Small intestine (tissue), 16 donors: ENCODE measurements at places on chromosomes 3 and 15.

- H3K27ac ChIP-seq, result no peak overlapping the region
- H3K27me3 ChIP-seq, result no peaks in the 10 kb centered on the region
- H3K4me3 ChIP-seq, result no peak overlapping the region
- H3K4me1 ChIP-seq, result no peaks in the 10 kb centered on the region
Observed at GRCh38 chr15:58419803-58420524, 11.8 kb upstream of the LIPC start.

DNA sequence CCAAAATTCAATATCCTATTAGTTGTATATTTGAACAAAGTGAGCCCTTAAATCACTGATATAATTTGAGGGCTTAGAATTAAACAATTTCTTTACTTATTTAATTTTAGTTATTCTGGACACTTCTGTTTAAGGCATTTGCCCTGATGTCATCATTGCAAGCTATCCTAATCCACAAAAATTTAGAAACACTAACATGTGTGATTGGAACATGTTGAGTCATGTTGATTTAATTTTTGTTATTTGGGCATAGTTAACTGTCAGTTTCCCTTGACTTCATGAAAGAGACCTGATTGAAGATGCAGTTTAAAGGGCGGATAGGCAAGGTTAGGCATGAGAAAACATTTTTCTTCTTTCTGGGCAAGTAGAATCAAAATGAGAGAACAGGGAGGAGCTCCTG lies 682.6 kb downstream of the ROBO1 start:
- no peaks in the 10 kb centered on the region for H3K27me3 ChIP-seq
- DNase-seq, result no peak
- no peaks in the 10 kb centered on the region for H3K4me1 ChIP-seq

GRCh38 chr3:58638591-58638990 lies 28.0 kb downstream of the FAM3D start:
- no peaks in the 10 kb centered on the region for H3K4me1 ChIP-seq
- no peaks in the 10 kb centered on the region for H3K27me3 ChIP-seq
- H3K27ac ChIP-seq, result no peak overlapping the region
- no peaks in the 10 kb centered on the region for H3K36me3 ChIP-seq

DNA sequence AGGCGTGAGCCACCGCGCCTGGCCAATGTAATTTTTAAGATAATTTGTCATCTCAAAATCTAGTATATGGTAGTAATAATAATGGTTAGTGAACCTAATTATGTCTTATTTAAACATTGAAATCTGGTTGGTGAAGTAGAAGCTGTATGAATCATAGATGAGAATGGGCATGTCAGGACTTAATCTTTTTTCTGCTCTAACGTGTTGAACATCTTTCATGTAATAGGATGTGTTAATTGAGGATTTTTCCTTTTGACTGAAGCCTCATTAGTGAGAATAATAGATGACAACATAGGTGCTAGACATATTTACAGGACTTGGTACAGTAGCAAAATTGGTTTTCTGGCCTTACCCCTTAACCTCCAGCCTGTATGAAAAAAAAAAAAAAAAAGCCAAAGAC lies 835.6 kb downstream of the IGSF11 start:
- H3K27ac ChIP-seq, result no peak overlapping the region
- no peaks in the 10 kb centered on the region for H3K4me1 ChIP-seq
- H3K4me3 ChIP-seq, result no peak overlapping the region
- DNase-seq, result no peak

DNA sequence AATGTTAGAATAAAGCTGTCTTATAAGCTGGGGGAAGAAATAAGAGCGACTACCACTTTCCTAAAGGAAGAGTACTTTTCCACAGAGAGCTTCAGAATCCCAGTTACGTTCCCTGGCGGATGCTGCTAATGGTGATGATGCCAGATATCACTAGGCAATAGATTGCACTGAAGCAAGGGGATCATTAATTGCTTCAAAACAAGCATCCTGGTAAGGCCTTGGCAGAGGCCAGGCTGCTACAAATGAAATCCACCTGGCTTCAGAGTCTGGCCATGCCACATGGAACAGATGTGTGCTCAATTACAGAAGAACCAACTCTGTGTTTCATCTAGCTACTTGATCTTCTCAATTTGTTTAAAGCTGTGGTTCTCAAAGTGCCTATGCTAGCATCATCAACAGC lies 129.2 kb upstream of the IL12A start:
- no peak overlapping the region for H3K4me3 ChIP-seq
- no peaks in the 10 kb centered on the region for H3K27me3 ChIP-seq
- DNase-seq, result no peak
- H3K4me1 ChIP-seq, result no peaks in the 10 kb centered on the region
- no peak overlapping the region for H3K27ac ChIP-seq
- H3K36me3 ChIP-seq, result no peaks in the 10 kb centered on the region

- no peak overlapping the region for H3K4me3 ChIP-seq
- no peak overlapping the region for H3K27ac ChIP-seq
- H3K27me3 ChIP-seq, result no peaks in the 10 kb centered on the region
Observed at GRCh38 chr3:85270488-85270887, 311.7 kb downstream of the CADM2 start.

- no peaks in the 10 kb centered on the region for H3K36me3 ChIP-seq
- H3K4me3 ChIP-seq, result no peak overlapping the region
- no peaks in the 10 kb centered on the region for H3K4me1 ChIP-seq
- H3K27me3 ChIP-seq, result no peaks in the 10 kb centered on the region
Observed at GRCh38 chr3:191721990-191722389, 261.0 kb downstream of the PYDC2 start.

- no peaks in the 10 kb centered on the region for H3K36me3 ChIP-seq
- no peaks in the 10 kb centered on the region for H3K27me3 ChIP-seq
- no peak overlapping the region for H3K4me3 ChIP-seq
Observed at GRCh38 chr3:28840976-28841376, 439.9 kb upstream of the RBMS3 start.

DNA sequence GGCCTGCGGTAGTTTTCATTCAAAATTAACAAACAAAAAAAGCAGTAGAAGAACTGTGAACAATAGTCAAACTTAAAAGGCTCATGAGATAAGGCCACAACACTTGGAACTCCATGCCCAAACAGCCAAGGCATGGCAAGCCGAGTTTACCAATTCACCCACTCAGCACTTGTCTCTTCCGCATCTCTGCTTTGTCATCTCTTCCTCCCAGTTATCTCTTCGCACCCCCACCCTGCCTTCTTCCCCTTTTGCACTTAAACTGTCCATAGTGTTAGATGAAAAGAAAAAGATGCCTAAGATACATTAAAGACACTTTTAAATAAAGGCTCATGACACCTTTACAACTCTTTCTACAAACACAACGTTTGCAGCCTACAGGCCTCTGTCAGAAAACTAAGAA lies 11.1 kb downstream of the TLE3 start:
- no peak for DNase-seq
- H3K4me3 ChIP-seq, result no peak overlapping the region
- no peak overlapping the region for H3K27ac ChIP-seq
- peaks cover 24% of the 10 kb centered on the region for H3K36me3 ChIP-seq

GRCh38 chr15:56996746-56997470 lies 78.5 kb downstream of the TCF12 start:
- no peak overlapping the region for H3K27ac ChIP-seq
- no peak for DNase-seq

DNA sequence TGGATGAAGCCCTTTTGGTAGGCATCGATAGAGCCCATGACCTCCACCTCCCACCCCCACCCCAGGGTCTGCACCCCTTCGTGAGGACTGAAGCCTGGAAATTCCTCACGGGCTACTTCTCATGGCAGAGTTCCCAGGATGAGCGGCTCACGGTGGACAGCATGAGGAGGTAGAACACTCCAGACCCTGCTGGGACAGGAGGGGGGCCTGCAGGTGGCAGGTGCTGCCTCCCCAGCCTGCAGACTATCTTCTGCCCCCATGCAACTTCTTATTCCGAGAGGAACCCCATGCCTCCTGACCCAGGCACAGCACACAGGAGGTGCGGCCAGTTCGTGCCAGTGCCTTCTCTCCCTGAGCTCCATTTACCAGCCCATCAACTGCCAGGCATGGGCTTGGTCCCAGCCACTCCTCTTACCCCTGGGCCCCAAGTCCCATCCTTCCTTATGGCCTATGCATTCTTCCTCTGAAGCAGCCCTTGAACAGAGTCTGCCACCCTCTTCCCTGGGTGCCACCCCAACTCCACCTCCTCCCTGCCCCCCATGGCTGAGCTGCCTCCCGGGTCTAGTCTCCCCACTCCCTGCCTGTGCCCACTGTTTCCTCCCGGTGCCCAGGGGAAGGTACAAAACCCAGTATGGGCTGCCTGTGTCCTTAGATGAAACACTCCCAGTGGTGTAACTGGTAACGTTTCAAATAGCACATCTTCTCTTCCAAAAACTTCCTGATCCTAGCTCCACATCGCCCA lies 8.4 kb downstream of the TBC1D21 start:
- H3K27me3 ChIP-seq, result no peaks in the 10 kb centered on the region
- H3K4me1 ChIP-seq, result no peaks in the 10 kb centered on the region
- DNase-seq, result no peak
- H3K4me3 ChIP-seq, result no peak overlapping the region

- no peak for DNase-seq
- H3K4me1 ChIP-seq, result no peaks in the 10 kb centered on the region
- no peak overlapping the region for H3K4me3 ChIP-seq
Observed at GRCh38 chr3:123716411-123716810, 131.6 kb upstream of the HACD2 start.

- H3K27ac ChIP-seq, result no peak overlapping the region
- H3K27me3 ChIP-seq, result peaks cover 3% of the 10 kb centered on the region
- no peak for DNase-seq
- H3K36me3 ChIP-seq, result no peaks in the 10 kb centered on the region
- no peaks in the 10 kb centered on the region for H3K4me1 ChIP-seq
Observed at GRCh38 chr3:153952091-153952490, 169.1 kb upstream of the ARHGEF26 start.

DNA sequence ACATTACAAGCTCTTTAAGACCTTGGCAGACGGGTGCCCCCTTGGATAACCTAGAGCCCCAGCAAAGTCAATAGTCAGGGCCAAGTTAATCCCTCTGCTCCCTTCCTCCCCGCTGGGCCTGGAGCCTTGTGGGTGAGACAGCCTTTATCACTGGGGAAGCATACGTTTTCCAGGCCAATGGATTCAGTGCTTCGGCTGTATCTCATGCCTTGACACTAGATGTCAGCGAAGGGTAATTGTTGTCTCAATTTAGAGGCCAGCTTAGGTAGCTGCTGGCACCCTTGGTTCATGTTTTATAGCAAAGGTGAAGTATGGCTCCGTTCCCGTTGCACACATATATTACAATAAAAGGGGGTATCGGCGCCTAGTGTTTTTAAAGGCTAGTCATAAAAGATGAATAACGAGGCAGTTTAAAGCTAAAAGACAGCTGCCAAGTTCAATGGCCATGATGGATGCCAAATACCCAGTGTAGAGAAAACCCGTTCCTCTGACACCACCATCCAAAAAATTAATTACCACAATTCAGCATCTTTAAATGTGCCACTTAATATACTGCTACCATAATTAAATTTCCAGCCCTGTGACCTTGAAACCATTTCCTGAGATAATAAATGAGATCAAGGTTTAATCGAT lies 52.3 kb upstream of the BNIP2 start:
- H3K36me3 ChIP-seq, result no peaks in the 10 kb centered on the region
- H3K27me3 ChIP-seq, result peaks cover 7% of the 10 kb centered on the region
- DNase-seq, result peak; percentile 52

GRCh38 chr15:62503451-62503850 lies 338.4 kb upstream of the C2CD4B start:
- DNase-seq, result no peak
- no peaks in the 10 kb centered on the region for H3K36me3 ChIP-seq
- peak overlapping the region; percentile 14 for H3K27ac ChIP-seq
- H3K4me3 ChIP-seq, result no peak overlapping the region
- no peaks in the 10 kb centered on the region for H3K27me3 ChIP-seq

DNA sequence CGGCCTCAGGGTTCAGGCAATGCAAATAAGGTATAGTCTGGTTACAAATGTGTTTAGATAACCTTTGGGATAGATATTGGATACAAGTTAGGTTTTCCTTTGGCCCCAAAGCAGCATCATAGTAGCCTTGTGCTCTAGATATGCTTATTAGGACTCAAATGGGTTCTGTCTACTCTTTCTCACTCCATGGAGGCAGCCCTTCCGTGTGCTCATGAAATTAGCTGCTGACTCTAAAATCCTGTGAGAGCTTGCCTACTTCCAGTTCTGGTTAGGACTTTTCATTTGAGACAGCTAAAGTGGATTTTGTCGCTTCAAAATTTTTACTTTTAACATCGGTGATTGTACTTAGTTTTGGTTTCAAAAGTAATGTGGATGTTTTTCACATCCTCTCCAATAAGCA lies 1.6 kb downstream of the CDV3 start:
- H3K4me1 ChIP-seq, result peaks cover 13% of the 10 kb centered on the region
- DNase-seq, result peak; percentile 20
- H3K4me3 ChIP-seq, result peak overlapping the region; percentile 90
- H3K27me3 ChIP-seq, result no peaks in the 10 kb centered on the region
- peak overlapping the region; percentile 99 for H3K27ac ChIP-seq

DNA sequence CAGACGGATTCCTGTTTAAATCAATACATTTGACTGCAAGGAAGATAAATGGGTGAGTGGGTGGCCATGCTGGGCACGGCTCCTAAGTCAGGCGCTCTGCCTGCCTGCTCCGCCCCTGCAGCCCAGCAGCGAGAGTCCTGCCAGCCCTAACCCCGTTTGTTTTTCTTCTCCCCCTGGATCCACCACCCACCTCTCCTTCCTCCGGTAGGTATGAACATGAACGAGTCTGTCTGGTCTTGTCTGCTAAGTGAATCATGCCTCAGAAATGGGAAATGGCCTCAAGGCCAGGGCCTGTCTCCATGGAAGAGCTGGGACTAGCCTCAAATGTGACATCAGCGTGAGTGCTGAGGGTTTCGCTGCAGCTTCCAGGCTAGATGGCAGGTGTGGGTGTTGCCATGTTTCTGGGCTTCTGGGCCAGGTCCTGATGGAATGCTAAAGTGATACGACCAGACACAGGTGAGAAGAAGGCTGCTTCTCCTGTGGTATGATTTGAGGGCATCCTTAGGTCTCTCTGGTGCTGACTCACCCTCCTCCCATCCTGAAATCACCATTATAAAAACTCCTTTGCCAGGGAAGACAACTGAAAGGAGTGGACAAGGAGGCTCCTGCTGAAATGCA lies 5.6 kb upstream of the FEM1B start:
- DNase-seq, result peak; percentile 13
- H3K4me3 ChIP-seq, result no peak overlapping the region
- no peak overlapping the region for H3K27ac ChIP-seq

- no peaks in the 10 kb centered on the region for H3K36me3 ChIP-seq
- no peaks in the 10 kb centered on the region for H3K4me1 ChIP-seq
- peak; percentile 52 for DNase-seq
- no peak overlapping the region for H3K27ac ChIP-seq
Observed at GRCh38 chr3:127286571-127287140, 1.2 kb downstream of the PRR20G start.
